ENCODE measurements at places on chromosomes 2 and 18.

- no peak for DNase-seq
Measured at GRCh38 chr18:34583895-34584294, 126.2 kb upstream of the DTNA start.

GRCh38 chr18:21513292-21513691, 87.2 kb downstream of the ESCO1 start:
- no peak for DNase-seq

- DNase-seq: no peak
Measured at GRCh38 chr18:50013363-50014138, 181.4 kb downstream of the MYO5B start.

GRCh38 chr2:31371691-31372090, 42.9 kb downstream of the XDH start:
- no peak for DNase-seq

DNA sequence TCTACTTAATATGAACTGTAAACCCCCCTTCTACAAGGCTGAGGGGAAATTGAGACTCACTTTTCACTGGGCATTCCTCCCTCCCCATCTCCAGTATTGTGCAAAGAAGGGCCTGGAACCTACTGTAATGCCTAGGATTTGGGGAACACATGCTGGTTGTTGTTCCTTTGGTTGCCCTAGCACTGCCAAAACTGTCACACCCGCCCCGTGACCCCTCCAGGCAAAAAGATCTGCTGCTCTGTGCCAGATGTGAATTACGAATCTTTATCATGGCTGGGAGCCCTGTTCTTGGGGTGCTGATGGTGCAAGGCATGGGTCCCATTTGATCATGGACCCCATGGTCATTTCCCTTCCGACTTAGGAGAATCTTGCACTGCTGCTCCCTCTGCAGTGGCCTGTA, 95.4 kb downstream of the CABLES1 start:
- no peak for DNase-seq

- DNase-seq: no peak
Measured at GRCh38 chr2:201860636-201861066, 54.3 kb downstream of the CDK15 start.

- no peak for DNase-seq
Measured at GRCh38 chr2:68357605-68358337, 7.3 kb upstream of the PLEK start.

- DNase-seq: no peak
Measured at GRCh38 chr2:153891051-153891450, 19.3 kb downstream of the GALNT13 start.

GRCh38 chr2:58923869-58924268, 682.7 kb upstream of the FANCL start:
- DNase-seq: no peak

DNA sequence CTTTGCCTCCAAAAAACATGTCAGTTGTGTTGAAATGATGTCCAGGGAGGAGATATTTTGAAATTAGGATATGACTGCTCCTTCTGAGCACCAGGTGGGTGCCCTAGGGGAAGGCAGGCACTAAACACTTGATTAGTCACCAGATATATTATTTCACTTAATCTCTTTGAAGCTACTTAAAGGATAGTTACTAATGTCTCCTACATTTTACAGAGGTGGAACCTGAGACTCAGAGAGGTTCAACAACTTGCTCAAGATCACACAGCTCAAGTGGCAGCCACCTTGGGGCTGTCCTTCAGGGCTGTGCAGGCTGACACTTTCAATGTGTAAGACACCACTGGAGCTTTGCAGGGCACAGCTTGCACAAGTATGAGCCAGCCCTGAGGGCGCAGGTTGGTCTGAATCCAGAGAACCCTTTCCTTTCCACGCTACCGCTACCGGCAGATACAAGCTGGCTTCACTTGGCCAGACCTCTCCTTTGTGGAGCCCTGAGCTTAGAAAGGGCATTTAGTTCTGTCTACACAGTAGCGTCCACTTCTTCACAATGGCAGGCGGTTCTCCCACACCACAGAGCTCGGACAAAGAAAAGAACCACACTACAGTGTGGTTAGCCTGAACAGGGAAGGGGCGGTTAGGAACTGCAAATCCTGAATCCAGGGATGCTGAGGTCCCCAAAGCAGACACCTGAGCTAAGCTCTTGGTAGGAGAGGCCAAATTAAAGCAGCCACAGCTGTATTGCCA, 16.4 kb downstream of the ALPK2 start:
- no peak for DNase-seq

GRCh38 chr2:98479959-98480524, 35.4 kb downstream of the INPP4A start:
- DNase-seq: no peak

- no peak for DNase-seq
Measured at GRCh38 chr18:44871771-44872170, 191.1 kb downstream of the SETBP1 start.

- DNase-seq: no peak
Measured at GRCh38 chr2:143852759-143853158, 667.2 kb downstream of the ZEB2 start.

DNA sequence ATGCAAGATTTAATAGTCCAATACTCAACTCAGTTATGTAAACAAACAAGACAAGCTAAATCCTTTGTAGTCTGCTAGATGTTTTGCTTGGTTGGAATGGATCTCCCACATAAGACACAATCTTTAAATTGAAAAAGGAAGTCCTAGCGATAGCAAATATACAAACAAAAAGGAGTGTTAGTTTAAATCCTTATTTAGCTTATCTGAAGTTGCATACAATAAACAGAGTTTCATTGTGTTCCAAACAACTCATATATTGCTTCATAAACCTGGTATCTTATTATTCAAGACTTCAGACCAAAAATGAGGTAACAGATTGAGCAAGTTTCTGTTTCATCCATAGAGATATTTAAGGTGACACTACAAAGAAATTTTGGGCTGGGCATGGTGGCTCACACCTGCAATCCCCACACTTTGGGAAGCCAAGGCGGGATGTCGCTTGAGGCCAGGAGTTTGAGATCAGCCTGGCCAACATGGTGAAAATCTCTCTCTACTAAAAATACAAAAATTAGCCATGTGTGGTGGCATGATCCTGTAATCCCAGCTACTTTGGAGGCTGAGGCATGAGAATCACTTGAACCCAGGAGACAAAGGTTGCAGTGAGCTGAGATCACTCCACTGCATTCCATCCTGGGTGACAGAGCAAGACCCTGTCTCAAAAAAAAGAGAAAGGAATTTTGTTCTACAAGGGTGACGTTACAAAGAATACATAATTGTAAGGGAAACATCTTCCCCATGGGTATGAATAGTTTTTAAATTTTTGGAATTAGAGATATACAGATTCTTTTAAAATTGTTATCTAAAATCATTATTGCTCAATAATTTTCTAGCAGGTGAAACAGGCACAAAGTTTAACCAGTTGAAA, 150.5 kb upstream of the L3MBTL4 start:
- DNase-seq: no peak

GRCh38 chr2:174738841-174739240, 25.4 kb downstream of the CHRNA1 start:
- DNase-seq: no peak

- DNase-seq: no peak
Measured at GRCh38 chr2:68344031-68344430, 21.1 kb upstream of the PLEK start.

DNA sequence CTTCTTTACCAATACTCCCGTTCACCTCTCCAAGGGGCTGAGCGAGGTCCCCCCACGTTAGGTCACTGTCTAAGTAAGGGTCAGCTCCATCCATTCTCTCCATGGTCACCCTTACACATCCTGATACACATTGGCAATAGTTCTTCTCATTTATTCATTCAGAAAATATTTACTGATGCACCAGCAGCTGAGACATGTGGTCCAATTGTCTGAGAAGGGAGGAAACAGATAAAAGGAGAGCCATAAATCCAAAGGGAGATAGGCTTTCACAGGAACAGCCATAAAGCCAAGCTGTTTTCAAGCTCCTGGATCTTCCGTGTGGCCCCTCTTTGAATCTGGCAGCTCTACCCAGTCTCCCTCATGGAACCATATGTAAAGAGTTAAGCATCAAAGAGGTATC, 121.2 kb downstream of the TXNL1 start:
- no peak for DNase-seq

GRCh38 chr18:22698711-22699110, 234.4 kb upstream of the RBBP8 start:
- no peak for DNase-seq

DNA sequence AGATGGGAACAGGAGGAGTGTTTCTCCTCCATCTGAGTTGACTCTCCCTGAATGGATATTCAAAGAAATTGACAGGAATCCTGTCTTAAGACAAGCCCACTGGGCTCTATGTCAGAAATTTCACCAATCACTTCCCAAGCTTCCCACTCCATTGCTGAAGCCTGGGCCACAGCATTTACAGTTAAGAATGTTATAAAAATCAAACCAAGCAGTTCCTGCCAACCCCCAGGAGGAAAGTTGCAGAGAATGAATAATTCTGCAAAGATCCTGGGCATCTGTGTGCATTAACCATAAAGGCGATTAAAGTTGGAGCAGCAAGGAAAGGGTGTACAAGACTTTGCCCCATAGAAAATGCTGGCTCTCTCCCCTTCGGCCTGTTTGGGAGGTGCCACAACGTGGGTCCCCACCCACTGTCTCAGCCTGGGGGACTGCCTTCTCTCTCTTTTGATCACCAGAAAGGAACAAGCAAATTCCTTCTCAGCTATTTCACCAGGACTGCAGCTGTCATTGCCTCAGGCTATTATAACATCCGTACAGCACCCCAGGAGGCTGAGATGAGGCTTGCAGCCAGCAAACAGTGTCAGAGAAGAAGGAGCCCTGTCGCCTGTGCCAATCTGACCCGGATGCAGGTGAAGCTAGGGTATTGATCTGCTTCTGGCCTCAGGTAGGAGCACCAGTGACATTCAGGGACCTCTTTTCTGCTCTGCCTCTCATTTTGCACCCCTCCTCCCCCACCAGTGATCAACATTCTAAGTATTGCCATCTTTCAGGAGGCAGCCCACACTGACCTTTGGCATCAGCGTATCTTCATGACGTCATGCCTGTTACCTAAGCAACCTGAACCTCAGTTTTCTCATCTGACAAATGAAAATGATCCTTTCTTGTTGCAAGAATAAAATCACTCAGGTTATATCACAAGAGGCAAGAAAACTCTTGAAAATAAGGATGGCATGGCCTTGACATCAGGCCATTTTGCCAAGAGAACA, 219.0 kb downstream of the SH3BP4 start:
- DNase-seq: no peak

DNA sequence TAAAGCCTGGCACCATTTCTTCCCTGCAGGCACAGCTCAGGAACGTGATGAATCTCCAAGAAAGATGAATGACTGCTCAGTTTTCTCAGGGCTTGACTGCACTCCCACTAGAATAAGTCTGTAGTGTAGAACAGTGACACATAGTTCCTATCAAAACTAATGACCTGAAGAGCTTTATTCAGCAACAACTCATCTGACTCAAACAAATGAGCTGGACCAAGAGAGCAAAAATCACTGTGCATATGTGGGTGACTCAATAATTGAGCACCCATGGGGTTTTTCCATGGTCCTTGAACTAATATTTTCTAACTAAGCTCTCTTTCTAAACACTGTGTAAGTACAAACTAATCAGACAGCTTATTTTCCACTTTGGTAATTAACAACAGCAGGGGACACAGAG, 61.1 kb upstream of the XDH start:
- DNase-seq: no peak

GRCh38 chr2:11955884-11956291, 209.5 kb downstream of the LPIN1 start:
- DNase-seq: no peak

- DNase-seq: no peak
Measured at GRCh38 chr2:215522237-215522636, 86.4 kb upstream of the FN1 start.

DNA sequence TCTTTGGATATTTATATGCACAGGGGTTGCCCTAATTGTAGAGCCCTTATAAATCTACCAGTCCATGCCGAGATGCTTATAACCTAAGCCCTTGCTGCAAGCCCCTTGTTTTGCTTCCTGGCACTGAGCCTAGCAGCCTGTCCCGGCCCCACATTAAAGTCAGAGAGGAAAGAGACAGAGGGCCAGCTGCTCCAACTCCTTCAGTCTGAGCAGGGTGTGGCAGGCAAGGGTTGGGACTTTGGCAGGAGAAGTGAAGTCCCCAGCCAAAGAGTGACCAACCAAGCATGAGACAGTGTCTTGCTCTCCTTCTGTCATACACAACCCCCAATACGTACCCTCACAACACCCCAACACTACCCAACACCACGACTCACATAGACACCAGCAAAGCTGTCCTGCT, 54.7 kb upstream of the FZD7 start:
- DNase-seq: no peak

DNA sequence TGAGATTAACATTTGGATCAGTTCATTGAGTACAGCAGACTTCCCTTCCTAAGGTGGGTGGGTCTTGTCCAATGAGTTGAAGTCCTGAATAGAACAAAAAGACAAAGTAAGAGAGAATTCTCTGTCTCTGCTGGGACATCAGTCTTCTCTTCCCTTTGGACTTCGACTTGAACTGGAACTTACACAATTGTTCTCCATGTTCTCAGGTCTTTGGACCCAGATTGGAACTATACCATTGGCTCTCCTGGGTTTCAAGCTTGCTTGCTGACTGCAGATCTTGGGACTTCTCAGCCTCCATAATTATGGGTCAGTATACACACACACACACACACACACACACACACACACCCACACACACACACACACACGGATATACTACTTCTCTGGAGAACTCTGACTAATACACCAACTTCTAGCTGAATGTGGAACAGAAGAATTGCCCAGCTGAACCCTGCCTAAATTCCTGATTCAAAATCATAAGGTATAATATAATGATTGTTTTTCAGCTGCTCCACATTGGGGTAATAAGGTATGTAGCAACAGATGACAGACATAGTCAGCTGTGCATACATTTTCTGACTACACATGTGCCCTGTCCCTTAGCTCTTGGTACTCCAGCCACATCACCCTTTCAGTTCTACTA, 214.0 kb downstream of the TGIF1 start:
- no peak for DNase-seq

GRCh38 chr2:216195565-216196029, 86.4 kb downstream of the XRCC5 start:
- no peak for DNase-seq

- no peak for DNase-seq
Measured at GRCh38 chr2:230512955-230513748, 97.2 kb downstream of the SP100 start.

DNA sequence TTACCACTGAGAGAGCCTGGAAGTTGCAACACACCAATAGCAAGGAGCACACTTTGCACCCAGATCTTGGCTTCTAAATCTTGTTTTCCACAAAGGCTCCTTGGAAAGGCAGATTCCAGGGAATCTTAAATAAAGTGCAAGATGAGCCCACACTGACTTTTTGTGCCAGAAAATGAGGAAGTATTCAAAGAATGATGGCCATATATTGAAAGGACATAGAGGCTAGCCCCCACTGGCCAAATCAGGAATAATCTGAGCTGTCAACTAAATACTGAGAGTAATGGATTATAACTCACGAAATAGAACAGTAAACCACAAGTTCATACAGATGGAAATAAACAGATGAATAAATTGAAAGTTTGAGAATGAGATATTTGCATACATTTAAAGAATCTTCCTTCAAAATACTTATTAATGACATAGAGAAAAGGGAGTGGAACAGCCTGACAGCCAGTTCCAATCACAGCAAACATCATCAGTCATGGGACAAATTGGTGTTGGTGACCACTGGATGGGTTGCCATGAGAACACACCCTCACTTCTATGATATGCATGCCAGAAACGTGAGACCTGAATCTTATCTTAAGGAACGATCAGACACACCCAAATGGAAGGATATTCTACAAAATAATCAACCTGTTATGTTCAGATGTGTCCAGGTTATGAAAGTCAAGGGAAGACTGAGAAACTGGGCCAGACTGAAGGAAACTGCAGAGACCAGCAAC, 12.2 kb upstream of the ACKR3 start:
- DNase-seq: no peak

- DNase-seq: no peak
Measured at GRCh38 chr2:161938335-161938734, 135.7 kb downstream of the DPP4 start.
